ENCODE measurements at places on chromosomes 5 and 9.

- no peak for DNase-seq
Observed at GRCh38 chr5:73221726-73222125, 48.7 kb downstream of the TMEM174 start.

GRCh38 chr5:127595484-127596368 is 53.2 kb upstream of the CTXN3 start:
- DNase-seq = no peak

- DNase-seq = no peak
Observed at GRCh38 chr9:88259001-88259400, 120.7 kb upstream of the SPATA31C2 start.

GRCh38 chr9:14961372-14962068 is 51.3 kb upstream of the FREM1 start:
- no peak for DNase-seq

DNA sequence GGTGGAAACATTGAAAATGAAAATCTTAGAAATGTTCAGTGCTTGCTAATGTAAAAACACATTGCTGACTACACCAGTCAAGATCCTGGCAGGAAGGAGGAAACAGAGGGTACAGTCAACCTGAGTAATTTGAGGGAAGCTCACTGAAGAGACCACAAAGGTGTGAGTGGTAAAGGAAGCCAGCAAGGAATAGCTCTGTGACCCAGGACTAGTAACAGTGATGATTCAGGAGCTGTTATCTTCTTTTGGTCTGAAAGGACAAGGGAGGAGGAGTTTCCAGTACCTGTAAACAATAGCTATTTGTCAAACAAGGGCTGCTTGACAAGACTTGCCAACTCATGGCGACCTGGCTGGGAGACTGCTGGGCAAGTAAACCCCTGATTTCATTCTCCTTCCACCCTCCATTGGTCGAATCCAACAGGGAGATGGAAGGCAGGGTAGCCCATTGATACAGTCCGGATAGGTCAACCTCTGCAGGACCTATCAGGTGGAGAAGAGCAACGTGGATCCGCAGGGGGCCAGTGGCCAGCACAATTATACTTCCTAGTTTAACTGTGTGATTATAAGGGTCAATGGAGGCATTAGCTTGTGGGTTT is 68.1 kb downstream of the MAMDC2 start:
- DNase-seq = no peak

DNA sequence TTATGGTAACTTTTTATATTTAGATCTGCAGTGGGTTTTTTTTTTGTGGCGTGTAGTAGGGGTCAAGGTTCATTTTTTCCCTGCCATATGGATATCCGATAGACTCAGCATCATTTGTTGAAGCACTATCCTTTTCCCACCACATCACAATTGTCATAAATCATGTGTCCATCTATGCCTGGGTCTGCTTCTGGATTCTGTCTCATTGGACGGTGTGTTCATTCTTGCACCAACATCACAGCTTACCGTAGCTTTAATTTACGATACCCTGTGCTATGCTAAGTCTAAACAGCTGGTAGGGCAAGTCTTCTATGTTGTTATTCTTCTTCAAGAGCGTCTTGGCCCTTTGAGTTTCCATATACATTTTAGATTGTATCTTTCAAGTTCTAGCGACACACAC is 175.0 kb downstream of the RGS3 start:
- DNase-seq = no peak

- no peak for DNase-seq
Observed at GRCh38 chr5:62969409-62970120, 390.9 kb downstream of the LRRC70 start.

DNA sequence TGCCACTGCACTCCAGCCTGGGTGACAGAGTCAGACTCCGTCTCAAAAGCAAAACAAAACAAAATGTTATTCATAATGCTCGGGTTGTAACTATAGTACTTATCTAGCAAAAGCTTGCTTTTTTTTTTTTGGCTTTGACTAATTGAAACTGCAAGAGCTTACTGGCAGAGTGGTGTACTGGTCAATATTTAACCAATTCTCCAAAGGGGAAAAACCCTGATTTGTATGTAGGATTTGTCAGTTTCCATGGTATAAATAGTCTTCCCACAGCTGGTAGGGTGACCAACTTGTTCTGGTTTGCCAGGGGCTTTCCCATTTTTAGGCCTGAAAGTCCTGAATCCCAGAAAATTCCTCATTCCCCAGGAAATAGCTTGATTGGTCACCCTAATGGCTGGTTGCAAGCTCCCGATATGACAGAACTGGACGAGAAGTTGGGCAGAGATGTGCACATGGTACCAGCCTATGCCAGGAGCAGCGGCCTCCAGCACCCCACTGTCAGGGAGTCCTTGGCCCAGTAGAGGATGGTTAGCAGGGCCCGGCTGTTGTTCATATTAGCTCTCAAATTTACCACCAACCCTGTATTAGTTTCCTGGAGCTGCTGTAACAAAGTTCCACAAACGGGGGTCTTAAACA is 58.0 kb downstream of the FXN start:
- no peak for DNase-seq

GRCh38 chr5:164000241-164000640 is 494.8 kb downstream of the MAT2B start:
- DNase-seq = no peak

DNA sequence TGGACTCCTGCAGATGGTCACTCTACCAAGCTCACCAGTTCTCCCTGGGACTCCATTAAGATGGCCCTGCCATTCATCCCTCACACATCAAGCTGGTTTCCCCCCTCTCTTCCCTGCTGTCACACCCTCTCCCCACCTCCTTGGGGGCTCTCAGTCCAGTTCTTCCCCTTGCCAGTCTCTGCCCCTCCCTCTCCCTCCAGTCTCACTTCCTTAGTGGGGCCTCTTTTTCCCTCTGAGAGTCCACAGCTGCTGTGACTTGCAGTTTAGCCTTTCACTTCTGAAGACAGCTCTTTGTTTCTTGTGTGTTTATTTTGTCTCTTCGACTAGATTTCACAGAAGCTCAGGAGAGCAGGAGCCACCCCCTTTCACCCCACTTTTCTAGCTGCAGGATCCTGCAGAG is 10.5 kb downstream of the DOCK2 start:
- DNase-seq = no peak

GRCh38 chr9:6219040-6219439 is 3.4 kb downstream of the IL33 start:
- no peak for DNase-seq
